ENCODE measurements at places on chromosomes 7 and 10.

DNA sequence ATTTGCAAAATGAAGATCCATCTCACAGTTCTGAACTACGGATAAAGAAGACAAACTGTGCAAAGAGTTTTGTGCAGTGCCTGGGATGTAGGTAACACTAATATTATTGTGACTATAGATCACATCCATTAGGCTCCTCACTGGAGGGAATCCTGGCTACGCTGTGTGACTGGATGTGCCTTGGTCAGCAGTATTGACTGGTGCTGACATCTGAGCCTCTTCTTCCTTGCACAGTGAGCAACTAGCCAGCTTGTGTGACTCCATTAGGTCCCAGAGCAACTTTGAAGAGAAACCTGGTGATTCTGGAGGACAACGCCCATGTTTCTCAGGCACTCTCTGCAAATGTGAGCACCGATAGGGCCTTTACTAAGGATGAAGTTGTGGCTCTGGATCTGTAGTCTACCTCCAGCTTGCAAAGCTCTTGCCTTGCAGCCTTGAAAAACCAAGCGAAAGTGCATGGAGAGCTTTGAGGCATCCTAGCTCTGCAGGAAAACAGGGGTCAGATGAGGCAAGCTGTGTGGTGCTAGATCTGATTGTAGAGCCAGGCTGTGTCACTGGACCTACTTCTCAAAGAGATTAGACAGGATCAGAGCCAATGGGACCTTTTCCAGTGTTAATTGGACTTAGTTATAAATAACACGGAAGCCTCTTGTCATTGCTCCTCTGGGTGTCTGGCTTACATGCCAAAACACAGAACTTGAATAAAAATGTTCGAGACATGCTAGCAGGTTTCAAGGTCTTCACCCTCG lies 303.6 kb upstream of the LYZL1 start:
- no peak for DNase-seq

DNA sequence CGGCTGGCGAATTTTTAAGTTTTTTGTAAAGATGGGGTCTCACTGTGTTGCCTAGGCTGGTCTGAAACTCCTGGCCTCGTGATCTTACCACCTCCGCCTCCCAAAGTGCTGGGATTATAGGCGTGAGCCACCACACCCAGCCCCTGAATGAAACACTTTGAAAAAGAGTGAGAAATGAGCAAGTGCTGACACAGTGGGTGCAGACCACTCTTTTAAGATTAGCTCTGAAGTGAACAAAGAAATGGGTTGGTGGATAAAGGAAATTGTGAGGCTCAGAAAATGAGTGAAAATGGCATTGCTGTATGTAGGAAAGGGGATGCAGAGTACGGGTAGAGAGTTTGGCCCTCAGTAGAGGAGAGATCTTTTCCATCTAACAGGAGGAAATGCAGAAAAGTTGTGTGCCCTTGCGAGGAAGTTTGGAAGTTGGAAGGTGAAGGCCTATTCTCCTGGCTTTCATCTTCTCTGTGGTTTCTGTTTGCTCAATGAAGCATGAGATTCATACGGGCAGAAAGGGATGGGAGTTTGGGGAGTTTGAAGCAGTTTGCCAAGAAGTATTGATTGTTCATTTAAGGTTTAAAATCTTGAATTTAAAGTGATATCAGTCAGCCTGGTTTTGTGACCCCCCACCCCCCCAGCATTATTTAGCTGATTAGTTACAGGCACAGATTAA lies 11.0 kb downstream of the MAPK8 start:
- DNase-seq, result no peak

DNA sequence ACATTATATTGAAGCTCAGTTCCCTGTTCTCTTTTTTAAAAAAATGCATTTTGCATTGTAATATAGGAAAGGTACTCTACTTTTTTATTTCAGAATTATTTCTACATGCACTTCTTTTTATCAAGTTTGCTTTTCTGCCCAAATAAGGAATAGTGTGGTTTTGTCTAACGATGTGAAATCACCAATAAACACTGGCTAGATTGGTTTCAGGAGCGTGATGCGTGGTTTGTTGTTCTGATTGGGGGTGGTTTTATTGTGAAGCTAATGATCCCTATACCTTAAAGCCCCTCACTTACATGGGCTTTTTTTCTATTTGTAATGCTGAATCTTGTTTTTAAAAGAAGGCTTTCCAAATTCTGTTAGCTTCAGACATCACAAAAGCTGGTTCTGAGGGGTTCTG lies 17.6 kb downstream of the ENTPD7 start:
- no peak for DNase-seq

DNA sequence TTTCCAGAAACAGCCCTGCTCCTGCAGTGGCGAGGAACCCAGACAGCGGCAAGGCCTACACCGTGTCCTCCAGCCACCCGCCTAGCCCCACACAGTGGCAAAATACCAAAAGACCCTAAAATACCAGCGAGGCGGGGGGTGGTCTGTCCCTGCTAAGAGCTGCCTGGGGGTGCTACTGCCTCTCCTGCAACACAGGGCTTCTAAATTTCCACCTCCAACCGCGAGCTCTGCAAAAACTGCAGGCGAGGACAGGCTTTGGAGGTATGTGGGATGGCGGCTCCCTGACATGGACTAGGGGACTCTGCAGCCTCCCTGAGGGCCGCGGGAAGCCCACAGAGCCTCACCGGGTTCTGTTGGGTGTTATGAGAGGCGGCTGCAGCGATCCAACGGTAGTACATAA lies 122.3 kb downstream of the WDR37 start:
- DNase-seq, result no peak

DNA sequence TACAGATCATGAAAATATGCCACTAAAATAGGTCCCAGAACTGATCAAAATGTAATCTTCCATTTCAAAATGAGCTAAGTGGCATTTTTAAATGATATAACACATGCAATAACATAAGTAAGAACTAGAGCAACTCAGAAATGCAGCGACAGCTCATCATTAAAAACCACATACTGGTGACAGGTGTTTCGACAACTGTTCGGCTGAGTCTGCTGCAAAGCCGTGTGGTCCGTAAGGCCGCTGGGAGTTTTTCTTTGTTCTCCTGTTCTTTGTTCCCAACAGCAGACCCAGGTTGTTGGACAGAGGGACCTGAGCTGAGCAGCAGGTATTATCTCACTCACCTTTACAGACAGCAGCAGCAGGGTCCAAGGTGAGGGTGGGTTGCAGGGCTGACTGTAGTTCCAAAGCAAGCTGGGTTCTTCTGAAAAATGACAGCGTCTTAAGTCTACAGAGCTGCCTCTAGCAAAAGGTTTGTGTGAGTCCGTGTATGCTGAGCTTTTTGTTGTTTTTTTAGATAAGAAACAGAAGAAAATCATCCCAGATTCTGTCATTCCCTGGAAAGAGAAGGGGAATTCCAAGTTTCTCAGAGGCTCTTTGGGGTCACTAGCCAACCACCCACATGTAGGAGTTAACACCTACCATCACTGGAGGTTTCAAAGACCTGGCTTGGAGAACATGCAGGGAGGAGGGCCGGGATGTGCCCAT lies 45.4 kb upstream of the MACROH2A2 start:
- DNase-seq, result peak; percentile 1

- no peak for DNase-seq
Observed at GRCh38 chr7:93203496-93203895, 22.8 kb downstream of the HEPACAM2 start.

All from AG04450 (cell line).